ENCODE measurements at places on chromosomes 6 and 20.

GRCh38 chr6:41551086-41551700, 5.0 kb downstream of the FOXP4 start:
- no peak for DNase-seq

DNA sequence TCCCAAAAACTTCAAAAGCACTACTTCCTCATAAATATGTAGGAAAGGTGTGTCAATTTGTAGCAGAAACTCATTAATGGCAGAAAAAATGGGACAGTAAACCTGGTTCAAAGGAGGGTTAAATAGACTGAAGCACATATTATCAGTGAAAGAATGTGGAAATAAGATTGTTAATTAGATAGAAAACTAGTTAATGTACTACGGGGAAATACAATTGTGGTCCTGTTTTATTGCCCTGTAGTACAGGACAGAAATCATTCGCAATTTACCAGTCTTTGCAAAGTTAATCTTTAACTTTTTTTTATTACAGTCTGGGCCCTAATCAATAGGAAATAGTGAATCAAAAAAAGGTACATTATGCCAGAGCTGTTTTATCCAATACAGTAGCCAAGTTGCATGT, 82.0 kb upstream of the PAK5 start:
- DNase-seq = no peak

GRCh38 chr20:408843-409696, 971 bp downstream of the RBCK1 start:
- no peak for DNase-seq

DNA sequence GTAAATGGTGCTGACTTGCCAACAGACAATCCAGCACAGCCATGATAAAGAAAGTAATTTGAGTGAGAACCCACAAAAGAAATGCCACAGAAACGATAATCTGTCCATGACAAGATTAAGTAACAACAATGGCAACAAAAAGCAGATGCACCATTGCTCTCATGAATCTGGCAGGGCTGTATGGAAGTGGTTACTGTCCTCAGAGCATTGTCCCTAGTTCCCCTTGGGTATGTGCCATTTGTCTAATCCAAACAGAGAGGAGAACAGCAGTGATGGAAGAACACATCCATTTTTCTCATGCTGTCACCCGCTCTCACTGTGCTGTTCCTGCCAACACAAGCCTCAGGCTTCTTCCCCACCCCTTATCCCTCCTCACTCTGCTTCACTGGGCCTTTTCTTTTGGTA, 65.8 kb downstream of the REV3L start:
- DNase-seq = no peak

Measured in renal cortex interstitium (tissue), 15 donors.